ENCODE measurements at places on chromosomes 2 and 18. TPM values are rescaled to one million over a fixed set of nuclear protein-coding genes. Genes with fewer than 3 reads are reported as not detected.
A peak's percentile ranks its signal among the peaks of the same experiment; 100 is the strongest.

GRCh38 chr2:30232801-30233130 lies 1.4 kb downstream of the LBH start:
- H3K4me3 ChIP-seq: peak overlapping the region; percentile 49
- DNase-seq: no peak
- peaks cover 8% of the 10 kb centered on the region for H3K4me1 ChIP-seq
- no peaks in the 10 kb centered on the region for H3K36me3 ChIP-seq
- H3K27me3 ChIP-seq: peaks cover 28% of the 10 kb centered on the region

- no peak overlapping the region for H3K4me3 ChIP-seq
- H3K4me1 ChIP-seq: no peaks in the 10 kb centered on the region
- no peak overlapping the region for H3K27ac ChIP-seq
- no peaks in the 10 kb centered on the region for H3K36me3 ChIP-seq
- DNase-seq: no peak
Measured at GRCh38 chr2:137708311-137708710, 256.0 kb upstream of the HNMT start.

DNA sequence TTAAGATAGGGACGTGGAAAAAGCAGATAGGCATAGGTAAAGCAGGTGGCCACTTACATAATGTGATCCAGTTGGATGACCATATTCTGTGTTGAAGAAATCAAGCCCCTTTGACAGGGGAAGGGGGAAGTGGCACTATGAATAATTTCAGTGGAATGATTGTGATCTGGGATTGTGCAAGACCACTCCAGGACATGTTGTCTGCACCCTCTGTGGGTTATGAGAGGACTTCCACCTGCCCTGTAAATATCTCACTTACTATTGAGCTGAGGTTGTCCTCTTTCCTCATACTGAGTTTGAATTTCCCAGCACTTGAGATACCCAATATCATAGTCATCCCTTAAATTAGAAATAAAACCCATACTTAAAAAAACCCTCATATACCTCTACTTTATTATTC lies 220.7 kb downstream of the IRS1 start:
- H3K27me3 ChIP-seq: no peaks in the 10 kb centered on the region
- no peak overlapping the region for H3K27ac ChIP-seq
- DNase-seq: no peak
- peaks cover 6% of the 10 kb centered on the region for H3K4me1 ChIP-seq
- H3K4me3 ChIP-seq: no peak overlapping the region

The SLC25A12 gene
- 17.8 TPM for total RNA-seq

The SLC39A10 gene
- 45.9 TPM for total RNA-seq

DNA sequence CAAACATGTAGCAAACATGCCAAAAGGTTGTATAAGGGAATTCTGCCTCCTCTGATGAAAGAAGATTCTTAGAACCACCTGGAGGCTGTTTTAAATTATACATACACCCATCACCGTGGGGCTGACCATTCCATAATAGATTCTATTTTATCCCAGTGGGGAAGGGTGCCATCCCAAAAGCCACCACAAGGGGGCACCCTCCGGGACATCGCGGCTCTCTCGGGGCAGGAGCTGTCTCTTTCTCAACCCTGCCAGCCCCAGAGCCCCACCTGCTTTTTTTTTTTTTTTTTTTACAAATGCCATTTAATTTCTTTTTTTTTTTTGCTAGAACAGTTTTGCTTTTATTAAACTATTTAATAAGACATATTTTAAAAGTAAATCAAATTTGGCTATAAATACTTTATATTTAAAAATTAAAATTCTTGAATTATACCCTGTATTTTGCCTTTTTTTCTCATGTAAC lies 8.6 kb upstream of the MTCL1 start:
- no peaks in the 10 kb centered on the region for H3K4me1 ChIP-seq
- no peak overlapping the region for H3K27ac ChIP-seq
- H3K4me3 ChIP-seq: no peak overlapping the region
- DNase-seq: no peak
- H3K27me3 ChIP-seq: no peaks in the 10 kb centered on the region
